Left kidney (tissue), 8 donors: ENCODE measurements at places on chromosomes 2 and 18.

- DNase-seq: no peak
Measured at GRCh38 chr2:55159037-55159651, 72.9 kb downstream of the CLHC1 start.

- no peak for DNase-seq
Measured at GRCh38 chr2:15367715-15368114, 193.4 kb downstream of the NBAS start.

GRCh38 chr2:220240641-220241040 lies 613.2 kb downstream of the SLC4A3 start:
- DNase-seq: no peak

DNA sequence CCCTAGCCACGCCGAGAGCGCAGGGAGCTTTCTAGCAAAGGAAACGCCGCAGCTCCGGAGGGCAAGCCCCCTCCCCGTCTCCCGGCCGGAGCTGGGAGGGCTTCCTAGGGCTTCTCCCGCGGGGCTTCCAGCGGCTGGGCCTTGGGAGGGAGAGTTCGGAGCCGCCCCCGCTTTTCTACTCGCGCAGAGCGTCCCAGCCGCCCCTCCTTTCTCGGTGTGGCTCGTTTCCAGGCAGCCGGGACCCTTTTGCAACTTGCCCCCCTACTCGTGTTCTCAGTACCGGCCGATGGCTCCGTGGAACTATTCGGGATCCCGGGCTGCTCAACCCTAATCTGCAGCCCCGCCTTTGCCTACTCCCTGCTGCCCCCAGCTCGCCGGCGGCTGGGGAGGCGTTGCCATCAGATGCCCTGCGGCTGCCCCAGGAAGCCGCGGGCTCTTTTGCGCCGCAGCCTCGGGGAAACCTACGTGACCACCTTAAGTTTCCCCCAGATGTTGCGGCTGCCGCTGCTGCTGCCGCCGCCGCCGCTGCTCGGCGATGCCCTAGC lies 1.5 kb upstream of the NR4A2 start:
- DNase-seq: peak; percentile 41

- no peak for DNase-seq
Measured at GRCh38 chr18:10278265-10278664, 176.2 kb upstream of the APCDD1 start.

- no peak for DNase-seq
Measured at GRCh38 chr2:240794178-240794721, 25.8 kb downstream of the KIF1A start.

DNA sequence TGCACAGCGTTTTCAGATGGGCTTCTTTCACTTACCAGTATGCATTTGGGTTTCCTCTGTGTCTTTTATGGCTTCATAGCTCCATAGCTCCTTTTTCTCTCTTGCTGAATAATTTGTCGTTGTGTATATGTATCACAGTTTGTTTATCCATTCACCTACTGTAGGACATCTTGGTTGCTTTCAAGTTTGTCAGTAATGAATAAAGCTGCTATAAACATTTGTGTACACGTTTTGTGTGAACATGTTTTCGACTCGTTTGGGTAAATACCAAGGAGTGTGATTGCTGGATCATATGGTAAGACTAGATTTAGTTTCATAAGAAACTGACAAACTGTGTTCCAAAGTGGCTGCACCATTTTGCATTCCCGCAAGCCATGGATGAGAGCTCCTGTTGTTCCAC lies 94.7 kb downstream of the FAM168B start:
- DNase-seq: no peak

- DNase-seq: no peak
Measured at GRCh38 chr2:99217929-99218501, 37.0 kb downstream of the MRPL30 start.

DNA sequence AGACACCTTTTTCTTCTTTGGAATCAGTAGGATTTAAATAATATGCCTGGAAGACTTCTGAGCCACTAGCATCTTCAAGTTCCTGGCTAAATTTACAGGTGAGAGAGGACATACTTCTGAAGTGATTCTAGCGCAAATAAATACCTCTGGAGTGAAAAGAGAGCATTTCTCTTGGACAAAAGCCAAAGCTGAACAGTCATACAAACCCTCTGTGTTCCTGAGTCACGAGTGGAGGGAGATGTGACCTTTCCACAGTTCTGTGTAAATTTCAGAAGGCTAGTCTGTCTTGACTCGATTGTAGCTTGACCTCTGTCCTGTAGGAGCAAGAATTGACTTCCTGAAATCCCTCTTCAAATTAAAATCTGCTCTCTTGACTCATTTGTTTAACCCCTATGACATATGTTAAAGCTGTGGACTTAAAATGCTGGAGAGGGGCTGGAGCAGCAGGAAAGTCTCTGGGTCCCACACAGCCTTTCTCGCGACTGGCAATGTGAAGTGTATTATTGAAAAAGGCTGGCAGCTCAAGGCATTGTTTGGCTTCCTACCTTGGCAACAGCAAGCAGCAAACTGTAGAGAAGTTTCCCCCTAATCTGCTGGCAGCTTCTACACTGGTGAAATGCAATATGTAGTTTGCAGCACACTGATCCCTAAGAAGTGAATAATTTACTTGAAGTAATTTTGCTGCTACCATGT lies 79.6 kb upstream of the GCFC2 start:
- no peak for DNase-seq

GRCh38 chr2:219886615-219887014 lies 259.2 kb downstream of the SLC4A3 start:
- no peak for DNase-seq

DNA sequence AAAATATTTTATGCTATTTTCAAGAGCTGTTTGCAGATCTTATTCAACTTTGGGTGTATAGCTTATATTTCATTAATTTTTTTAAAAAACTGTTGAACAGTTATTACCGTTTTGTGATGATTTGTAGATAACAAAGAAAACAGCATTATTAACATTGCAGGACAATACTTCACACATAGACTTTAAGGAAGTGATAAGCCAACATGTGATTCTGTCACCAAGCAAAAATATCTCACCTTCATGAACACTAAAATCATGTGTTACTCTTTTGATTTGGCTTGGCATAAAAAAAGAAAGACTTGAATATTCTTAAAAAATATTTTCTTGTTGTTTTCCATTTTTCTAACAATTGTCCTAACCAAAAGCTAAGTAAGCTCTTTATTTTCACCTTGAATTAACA lies 33.0 kb downstream of the SLC35F5 start:
- DNase-seq: no peak

DNA sequence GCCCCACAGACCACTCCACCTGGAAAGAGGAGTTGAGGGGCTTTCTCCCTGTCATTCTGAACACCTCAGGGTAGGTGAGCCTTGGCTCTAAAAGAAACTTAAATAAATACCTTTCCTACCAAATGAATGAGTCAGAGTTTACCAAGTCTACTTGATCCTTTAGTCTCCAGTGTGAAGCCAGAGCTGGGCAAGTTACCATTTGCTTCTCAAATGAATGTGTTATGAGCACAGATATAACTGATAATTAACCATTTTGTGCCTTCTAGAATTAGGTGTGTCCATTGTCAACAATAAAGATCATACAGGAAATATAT lies 347.7 kb downstream of the KIAA1328 start:
- no peak for DNase-seq

DNA sequence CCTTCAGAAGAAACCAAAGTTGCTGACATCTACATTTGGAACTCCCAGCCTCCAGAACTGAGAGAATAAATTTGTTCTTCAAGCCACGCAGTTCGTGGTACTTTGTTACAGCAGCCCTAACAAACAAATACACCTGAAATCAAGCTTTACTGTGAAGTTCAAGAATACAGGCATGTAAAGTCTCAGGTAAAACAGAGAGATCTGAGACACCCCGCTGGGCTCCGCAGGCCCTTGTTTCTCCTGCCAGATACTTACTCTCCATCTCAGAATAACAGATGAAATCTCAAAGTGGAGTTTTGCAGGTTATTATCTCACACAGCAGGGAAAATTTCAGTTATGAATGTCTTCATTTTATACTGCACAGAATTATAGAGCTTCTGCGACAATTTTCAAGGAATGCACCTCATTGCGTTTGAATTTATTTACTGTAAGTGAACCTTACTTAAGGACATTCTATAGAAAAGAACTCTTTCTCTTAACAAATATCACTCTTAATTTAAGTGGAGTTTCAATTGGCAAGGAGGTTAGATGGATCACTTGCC lies 492.4 kb upstream of the LRATD1 start:
- no peak for DNase-seq

GRCh38 chr2:144161061-144161460 lies 358.9 kb downstream of the ZEB2 start:
- DNase-seq: no peak

- DNase-seq: no peak
Measured at GRCh38 chr2:33412920-33413319, 63.5 kb upstream of the RASGRP3 start.

GRCh38 chr2:121015971-121016485 lies 269.0 kb downstream of the TFCP2L1 start:
- no peak for DNase-seq

DNA sequence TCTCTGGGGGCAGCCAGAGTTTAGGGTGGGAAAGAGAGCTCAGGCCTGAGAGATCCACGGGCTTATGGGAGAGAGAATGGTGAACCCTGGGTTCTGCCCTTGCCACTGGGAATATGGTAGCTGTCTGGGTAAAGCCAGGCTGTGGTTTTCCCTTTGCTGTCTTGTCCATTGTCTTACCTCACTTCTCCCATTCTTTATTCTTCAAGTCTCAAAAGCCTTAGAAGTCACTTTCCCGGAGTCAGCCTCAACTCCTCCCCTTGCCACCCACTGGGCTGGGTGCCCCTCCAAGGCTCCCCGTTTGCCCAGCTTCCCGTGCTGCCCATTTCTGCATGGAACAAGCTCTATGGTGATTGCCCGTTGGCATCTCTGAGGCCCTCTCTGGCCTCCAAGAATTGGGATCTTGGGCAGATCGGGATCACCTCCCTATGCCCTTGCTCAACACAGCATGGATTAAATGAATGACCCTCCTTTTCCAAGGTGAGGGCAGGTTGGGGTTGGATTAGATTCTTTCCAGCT lies 228.2 kb downstream of the HAUS1 start:
- DNase-seq: no peak

DNA sequence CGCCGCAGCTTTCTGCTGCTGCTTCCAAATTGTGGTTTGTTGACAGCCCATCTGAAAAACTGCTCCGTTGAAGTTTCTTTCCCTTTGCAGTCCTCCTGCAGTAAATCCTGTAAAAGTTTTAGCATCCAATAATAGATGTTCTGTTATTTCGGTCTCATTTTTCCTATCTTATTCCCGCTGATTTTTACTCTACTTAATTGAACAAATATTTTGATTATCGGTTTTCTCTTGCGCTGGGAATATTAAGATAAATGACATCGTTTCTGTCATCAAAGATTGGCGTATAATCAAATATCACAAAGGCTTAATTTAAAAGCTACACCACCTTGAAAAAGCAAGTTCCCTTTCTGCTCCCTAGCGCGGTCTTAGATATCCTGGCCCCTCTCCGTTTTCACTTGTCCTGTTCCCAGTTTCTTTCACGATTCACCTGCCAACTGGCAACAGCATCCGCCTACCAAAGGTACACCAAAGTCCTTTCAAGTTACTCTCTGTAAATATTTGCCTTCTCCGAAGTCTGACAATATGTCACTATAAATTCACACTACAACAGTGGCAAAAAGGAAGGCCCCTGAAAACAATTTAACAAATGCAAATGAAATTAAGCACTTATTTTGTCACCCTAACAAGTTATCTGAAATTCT lies 1.0 kb upstream of the STRN start:
- DNase-seq: no peak

DNA sequence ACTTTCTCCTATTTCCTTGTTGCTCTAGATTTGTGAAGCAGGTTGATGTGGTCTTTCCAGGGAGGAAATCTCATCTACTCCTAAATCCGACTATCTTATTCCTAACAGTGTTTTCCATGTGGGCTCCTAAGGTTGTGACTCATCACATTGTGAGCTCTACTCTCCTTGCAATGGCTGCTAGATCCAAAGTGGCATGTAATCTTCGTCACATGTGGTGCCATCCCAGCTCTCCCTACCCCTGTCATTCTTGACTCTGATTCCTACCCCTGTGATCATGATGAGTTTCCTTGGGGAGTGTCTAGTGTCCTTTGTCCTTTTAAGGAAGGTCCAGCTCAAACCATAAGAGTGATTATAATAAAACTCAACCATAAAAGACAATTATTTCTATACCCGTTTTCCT lies 47.3 kb upstream of the GULP1 start:
- DNase-seq: no peak

DNA sequence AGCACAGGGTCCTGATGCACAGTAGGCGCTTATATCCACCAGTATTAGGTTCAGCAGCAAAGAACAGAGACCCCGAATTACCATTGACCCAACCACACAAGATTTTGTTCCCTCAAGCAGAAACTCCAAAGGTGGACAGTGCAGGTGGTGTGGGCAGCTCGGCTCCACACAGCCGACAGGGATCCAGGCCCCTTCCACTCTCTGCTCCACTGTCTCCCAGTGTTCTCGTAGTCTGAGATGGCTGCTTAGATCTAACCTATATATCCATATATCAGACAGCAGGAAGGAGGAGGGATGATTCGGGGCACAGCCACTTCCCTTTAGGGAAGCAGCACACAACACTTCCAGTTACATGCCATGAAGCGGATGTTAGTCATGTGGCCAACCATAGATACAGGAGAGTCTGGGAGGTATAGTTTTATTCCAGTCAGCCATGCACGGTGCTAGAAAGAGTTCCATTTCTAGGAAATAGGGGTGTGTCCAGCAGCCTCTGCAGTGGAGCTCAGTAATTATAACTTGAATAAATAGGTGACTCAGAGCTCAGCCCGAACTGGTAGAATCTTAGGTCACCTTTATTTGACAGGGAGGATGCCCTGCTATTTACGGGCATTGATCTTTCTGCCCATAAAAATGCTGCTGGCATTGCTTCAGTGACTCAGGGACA lies 158.9 kb downstream of the TWIST2 start:
- DNase-seq: no peak

DNA sequence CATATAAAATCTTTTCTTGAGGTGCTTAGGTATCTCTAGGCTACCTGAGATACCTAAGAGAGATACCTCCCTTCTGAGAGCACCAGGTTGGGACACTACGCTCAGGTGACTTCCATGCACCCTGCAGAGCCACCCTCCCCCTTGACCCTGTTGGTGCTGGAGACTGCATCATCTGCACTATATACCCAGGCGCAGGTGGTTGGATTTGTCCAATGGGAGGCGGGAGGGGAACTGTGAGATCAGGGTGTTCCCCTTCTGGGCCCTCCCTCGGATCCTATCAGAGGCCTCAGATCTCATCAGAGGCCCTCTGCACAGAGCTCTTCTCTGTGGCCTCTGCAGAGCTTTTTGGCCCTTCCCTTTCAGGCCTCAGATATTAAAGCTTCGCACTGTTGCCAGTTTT lies 158.4 kb downstream of the SH3RF3 start:
- no peak for DNase-seq

- no peak for DNase-seq
Measured at GRCh38 chr2:61371027-61371426, 99.9 kb downstream of the USP34 start.

GRCh38 chr2:164008752-164009151 lies 272.9 kb upstream of the FIGN start:
- no peak for DNase-seq
